Right renal pelvis (tissue), 4 donors: ENCODE measurements at places on chromosomes 1 and 21. TPM values are rescaled to one million over a fixed set of nuclear protein-coding genes. Genes with fewer than 3 reads are reported as not detected.

DNA sequence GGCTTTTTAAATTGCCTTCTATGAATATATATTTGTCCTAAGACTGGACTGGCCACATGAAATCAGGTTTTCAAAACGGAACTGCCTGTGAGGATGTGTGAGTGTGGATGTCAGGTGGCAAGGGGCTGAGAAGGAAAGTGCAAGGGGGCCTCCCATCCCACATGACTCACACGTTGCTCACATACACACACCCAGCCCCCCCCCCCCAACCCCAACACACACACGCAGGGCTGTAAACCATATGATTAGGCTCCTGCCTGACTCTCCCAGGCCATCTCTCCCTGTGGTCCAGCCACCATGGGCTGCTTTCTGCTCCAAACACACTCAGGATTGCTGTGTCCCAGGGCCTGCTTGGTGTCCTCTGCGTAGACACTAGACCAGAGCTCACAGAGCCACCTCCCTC lies 22.4 kb downstream of the DEGS1 start:
- DNase-seq: no peak

The SMIM1 gene
- 13.8 TPM for polyA plus RNA-seq

DNA sequence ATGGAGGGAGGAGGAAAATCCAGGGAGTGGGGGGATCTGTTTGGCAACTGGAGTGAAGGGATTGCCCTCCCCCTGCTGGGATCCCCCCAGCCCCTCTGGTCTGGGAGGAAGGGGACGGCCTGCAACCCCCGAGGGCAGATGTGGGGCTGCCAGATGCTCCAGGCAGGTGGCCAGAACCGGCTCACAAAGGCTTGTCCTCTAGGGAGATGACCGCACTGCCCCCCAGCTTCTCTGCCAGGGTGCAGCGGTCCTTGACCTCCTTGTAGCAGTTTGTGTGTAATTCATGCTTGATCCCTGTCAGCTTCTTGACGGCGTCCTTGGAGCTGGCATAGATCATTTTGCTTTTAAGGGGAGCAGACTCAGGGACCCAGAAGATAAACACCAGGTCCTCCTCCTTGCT lies 69.2 kb downstream of the ROR1 start:
- no peak for DNase-seq

GRCh38 chr1:36673202-36673601 lies 190.5 kb upstream of the CSF3R start:
- DNase-seq: no peak

GRCh38 chr1:214500340-214501055 lies 50.9 kb downstream of the PTPN14 start:
- DNase-seq: no peak

GRCh38 chr21:17264182-17264581 lies 248.7 kb upstream of the CXADR start:
- DNase-seq: no peak

DNA sequence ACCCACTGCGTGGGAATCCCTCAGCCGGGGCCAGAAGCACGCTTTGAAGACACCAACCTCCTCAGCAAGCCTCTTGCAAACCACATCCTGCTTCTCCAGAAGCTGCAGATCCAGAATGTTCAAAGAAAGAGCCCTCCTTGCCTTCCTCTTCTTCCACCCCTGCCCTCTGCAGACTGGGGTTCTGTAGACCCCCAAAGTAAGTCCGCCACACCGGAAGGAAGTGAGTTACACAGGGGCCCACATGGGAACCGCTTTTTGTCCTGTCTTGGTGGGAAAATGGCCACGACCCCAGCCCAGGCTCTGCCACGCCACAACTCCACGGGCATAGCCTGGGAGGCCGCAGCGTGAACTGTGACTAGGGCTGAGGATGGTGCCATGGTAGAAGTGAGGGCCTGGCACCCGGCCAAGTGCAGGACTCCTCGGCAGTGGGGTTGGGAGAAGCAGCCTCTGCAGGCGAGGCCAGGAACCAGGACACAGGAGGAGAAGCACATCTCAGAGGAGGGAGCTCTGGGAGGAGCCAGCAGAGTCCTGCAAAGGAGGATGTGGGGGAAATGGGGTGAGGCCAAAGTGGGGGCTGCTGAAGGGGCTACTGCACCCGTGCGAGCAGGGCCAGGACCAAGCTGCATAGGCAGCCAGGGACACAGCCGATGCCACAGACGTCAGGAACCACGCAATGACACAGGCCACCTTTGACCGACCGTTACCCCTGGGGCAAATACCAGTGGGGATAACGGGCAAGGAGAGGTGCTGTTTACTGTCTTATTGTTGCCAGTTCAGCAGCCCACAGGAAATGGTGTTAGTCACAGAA lies 30.9 kb downstream of the PDE9A start:
- no peak for DNase-seq

DNA sequence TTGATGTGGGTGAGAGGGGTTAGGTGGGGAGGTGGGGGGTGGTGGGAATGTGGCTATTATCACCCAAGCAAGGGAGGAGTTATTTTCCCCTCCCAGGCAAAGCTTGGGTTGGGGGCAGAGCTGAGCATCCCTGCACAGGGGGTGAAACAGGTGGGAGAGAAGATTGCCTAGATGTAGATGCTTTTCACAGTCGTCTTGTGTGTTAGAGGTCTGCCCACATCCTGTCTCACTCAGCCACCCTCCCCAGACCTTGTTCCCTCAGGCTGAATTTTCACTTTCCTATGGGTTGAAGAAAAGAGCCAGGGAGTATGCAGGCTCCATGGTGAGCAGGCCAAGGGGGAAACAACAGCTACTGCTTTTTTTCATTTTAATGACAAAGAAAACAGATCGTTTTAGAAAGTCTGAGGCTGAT lies 223.5 kb downstream of the KIF26B start:
- no peak for DNase-seq

DNA sequence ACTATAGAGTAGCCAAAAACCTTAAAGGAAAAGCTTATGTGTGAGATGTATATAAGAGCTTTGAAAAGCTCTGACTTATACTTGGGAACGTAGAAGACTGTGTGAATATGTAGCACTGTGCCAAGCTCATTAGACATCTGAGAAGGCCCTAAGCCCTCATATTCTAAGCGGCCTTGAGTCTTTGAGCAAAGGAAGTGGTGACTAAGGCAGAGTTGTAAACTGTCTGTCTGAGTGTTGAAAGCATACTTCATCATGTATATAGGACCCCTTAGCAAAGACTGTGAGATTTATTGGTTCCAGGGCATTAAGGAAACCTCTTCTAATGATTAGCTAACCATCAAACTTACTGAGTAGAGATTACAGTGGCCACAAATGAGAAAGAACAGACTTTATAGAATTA lies 153.3 kb upstream of the LYPLAL1 start:
- DNase-seq: no peak

The ACTN2 gene
- polyA plus RNA-seq: 0.50 TPM

DNA sequence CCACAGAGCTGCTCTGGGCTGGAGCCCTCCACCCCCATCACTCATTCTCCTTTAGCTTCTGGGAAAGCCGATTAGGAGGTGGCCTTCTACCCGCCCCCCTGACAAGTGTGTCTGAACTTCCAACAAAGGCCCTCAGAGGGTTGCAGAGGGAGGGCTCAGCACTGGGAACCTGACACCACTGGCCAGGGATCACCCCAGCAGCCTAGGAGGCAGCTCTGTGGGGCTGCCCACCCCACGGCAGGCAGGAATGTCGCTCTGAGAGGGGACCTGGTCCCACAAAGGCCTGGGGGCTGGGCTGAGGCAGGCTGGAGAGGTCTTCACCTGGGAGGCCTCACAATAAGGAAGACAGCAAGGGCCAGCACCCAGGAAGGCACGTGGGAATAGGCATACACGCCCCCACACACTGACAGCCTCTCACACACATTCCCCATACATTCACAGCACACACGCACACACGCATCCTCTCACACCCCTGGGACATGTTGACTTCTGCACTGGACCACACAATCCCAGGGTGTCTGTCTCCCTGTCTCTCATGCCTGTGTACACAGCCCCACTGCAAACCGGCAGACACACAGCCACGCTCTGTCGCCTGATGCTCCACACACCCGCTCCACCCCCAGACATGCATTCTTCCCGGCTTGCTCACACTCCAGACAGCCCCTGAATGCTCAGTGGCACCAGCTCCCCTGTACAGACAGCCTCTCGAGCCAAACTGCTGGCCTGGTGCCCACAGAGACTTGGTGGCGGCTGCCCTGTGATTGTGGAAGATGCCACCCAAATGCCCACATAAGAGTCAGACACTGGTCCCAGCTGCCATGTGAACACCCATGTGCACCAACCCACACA lies 30.7 kb downstream of the DMBX1 start:
- DNase-seq: no peak

DNA sequence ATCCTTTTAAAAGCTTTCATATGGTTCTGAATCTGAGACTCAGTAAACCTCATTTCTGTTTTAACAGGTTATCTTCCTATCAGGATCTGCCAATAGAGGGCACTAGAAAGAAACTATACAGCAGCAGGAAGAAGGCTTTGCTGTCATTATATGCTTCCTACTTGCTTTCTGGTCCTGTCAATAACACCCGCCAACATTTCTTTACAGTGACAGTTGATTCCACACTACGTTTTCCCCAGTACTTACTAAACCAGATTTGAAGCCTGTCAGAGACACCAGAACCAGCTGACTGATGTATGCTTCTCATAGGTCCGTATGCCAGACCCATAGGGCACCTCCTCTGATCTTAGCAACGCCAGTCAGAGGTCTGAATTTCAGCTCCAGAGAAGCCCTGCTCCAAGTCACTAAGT lies 341.0 kb upstream of the NEGR1 start:
- peak; percentile 25 for DNase-seq

DNA sequence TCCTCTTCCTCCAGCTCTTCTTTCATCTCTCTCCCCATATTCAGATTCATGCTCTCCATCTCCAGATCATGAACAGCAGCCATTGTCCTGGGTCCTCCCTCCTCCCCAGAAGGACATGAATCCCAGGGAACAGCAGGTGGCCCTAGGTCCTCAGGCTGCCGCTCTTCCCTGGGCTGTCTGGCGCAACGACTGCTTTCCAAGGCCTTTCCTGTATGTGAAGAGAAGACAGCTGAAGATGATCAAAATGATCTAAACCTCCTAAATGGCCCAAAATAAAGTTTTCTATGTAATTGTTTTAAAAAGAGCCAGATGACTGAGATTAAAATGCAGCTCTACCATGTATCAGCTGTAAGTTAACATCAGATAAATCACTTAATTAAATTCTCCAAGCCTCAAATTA lies 22.5 kb downstream of the RHBDL2 start:
- no peak for DNase-seq

GRCh38 chr1:4428711-4429110 lies 225.7 kb upstream of the AJAP1 start:
- DNase-seq: no peak

The F13B gene
- polyA plus RNA-seq: not detected

The CLCA4 gene
- polyA plus RNA-seq: not detected
